COR-L47 (cell line): ENCODE measurements at places on chromosomes 16 and 17.

DNA sequence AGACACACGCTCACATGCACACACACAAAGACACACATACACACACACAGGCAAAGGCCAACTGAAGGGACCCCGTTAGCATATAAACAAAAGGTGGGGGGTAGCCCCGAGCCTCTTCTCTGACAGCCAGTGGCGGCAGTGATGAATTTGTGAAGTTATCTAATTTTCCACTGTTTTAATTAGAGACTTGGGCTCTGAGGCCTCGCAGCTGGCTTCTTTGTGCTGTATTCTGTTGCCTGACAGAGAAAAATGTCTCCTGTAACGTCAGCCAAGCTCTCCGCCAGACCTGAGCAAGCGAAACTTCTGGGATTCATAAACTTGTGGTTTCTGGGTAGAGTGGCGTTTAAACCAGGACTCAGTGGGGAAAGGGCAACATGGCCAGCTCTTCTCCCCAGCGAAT lies 113.9 kb upstream of the FOXF1 start:
- DNase-seq: no peak

- DNase-seq: no peak
Measured at GRCh38 chr17:55577687-55578086, 66.4 kb upstream of the SMIM36 start.

DNA sequence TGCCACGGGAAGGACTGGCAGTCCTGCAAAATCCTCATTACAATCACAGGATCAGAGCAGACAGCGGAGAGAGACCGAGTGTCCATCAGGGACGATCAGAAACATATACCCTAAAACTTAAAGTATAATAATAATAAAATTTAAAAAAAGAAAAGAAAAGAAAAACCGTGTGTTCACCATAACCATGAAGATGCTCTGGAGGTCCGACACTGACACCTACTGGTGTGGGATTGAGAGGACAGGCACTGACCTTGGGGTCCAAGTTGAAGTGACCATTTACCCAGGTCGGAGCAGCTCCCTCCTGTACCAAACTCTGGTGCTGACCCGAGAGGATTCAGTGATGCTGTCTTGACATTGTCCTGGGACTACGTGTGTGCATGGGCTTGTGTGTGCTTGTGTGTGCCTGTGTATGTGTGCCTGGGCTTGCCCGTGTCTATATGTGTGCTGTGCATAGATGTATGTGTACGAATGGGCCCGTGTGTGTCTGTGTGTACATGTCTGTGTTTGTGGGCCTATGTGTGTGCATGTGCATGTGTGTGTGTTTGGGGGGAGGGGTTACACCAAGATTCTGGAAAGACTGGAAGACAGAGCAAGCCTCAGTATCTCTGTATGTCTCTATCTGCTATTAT lies 10.0 kb upstream of the CD300LD start:
- no peak for DNase-seq

DNA sequence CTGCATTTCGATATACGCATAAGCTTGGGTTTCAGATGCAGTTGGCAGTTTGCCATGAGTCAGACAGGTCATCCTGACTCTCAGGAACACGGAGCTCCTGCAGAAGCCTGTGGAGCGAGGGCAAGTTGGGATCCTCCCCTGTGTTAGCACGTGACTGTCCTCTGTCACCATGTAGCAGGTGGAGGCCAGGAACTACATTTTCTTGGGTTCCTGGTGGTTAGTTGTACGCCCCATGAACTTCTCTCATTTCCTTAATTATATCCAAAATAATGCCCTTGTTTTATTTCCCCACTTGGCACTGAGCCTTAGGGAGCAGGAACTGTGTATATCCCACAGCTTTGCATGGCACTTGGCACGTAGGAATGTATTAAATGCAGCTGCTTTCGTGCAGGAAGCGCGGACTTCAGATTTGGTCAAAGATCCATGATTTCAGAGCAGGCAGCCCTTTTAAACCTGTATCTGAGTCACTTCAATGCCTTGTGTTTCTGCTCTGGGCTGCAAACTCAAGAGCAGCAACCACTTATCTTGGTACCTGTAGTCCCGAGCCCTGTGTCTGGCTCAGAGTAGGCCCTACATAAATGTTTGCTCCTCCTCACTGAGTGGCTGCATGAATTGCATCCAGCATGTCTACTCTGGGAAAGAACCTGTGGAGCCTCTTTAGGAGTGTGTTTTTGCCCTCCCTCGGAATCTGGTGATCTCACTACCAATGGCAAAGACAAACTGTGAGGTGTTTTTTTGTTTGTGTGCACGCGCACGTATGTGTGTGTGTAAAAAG lies 428.4 kb downstream of the MAF start:
- DNase-seq: peak; percentile 96

- no peak for DNase-seq
Measured at GRCh38 chr16:55773859-55774549, 58.9 kb downstream of the CES1 start.

GRCh38 chr16:66553223-66553622 lies 847 bp downstream of the CKLF start:
- DNase-seq: no peak

GRCh38 chr17:2797637-2798036 lies 1.4 kb downstream of the RAP1GAP2 start:
- DNase-seq: no peak

DNA sequence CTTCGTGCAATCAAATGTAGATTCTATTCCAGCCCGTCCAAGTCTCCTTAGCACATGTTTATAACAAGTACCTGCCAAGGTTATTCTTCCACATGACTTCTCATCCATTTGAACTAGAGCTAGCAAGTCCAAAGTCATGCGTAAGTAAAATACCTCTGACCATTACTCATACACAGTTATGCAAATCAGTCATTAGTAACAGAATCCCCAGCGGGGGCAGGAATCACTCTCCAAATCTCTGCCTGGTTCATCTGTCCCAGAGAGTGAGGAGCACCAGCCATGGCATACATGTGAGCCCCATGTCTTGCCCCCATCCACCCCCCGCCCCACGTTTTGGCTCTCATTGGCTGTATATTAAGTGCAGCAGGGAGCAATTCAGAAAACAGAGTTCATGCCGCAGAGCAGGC lies 27.7 kb downstream of the SRL start:
- no peak for DNase-seq

DNA sequence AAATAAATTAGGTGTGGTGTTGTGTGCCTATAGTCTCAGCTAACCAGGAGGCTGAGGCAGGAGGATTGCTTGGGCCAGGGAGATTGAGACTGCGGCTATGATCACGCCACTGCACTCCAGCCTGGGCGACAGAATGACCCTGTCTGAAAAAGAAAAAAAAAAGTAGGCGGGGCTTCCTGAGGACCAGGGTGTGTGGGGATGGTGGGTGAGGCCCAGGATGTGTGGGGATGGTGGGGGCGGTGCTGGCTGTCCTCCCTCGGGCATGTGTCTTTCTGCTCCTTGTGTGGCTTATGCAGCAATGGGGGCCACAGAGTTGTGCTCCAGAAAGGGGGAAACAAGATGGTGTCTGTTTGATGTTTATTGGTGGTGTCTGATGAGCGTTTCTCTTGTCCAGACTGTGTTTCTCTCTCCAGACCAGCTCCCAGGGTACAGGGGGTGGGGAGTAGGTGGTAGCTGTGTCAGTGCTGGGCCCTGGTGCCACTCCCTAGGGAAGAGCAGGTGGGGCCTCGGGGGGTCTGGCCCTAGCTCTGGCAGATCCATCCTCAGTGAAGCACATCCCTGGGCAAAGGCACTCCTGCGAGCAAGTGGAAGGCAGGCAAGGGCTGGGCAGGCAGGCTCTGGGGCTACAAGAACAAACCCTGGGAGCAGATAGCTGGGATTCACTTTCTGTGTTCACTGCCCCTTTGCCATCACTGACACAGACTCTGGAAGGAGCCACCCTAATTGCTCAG lies 2.3 kb downstream of the LCAT start:
- DNase-seq: no peak

- no peak for DNase-seq
Measured at GRCh38 chr16:69320740-69321073, 9.6 kb downstream of the VPS4A start.

DNA sequence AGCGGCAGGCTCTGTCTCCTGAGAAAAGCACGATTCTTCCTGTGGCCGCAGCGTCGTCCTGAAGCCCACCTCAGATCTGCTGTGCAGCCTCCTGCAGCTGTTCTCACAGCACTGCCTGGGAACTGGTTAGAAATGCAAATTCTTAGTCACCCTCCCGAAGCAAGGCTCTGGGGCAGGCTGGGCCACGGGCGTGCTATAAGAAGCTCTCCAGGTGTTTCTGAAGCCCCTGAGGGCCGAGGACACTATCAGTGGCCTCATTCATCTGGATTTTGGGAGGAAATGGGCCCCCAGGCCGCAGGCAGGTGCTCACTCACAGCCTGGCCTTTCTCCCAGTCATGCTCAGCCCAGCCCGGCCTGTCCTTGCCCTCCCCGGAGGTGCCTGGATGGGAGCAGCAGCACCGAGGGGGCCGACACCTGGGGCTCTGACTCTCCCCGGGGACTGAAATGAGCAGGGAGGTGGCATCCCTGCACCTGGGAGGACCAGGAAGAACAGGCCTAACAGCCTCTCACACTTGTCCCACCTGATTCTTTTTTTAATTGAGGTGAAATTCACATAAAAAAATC lies 10.4 kb upstream of the NLRC3 start:
- no peak for DNase-seq

GRCh38 chr17:8223356-8224126 lies 13.2 kb upstream of the AURKB start:
- peak; percentile 10 for DNase-seq

DNA sequence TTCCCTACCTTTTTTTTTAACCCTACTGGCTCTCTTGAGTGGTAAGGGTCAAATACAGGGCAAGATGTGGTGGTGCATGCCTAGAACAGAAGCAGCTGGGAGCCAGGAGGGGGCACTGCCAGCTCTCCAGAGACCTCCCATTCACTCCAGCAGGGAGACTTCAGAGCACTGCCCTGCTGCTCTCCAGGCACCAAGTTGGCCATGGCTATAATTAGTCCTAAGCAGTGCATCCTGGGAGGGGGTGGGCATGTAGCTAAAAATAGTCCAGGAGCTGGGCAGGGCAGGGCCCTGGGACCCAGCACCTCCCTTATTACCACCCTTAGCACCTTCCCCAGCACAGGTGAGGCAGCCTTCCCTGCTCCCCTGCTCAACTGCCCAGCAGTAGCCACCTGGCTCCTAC lies 3.5 kb downstream of the CORO6 start:
- no peak for DNase-seq

GRCh38 chr17:1554751-1555540 lies 7.6 kb downstream of the PITPNA start:
- no peak for DNase-seq

DNA sequence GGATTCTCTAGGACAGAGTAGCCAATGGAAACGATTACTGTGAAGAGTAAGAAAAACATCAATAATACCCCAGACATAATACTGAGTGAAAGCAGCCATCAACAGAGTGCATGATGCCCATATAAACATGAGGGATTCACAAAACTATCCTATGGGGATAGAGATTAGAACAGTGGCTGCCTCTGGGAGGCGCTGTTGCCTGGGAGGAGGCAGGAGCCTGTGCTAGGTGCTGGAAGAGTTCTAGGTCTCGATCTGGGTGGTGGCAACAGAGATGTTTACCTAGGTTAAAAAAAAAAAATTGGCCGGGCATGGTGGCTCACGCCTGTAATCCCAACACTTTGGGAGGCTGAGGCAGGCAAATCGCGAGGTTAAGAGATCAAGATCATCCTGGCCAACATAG lies 7.9 kb downstream of the FA2H start:
- no peak for DNase-seq

GRCh38 chr17:9520649-9521048 lies 55.0 kb downstream of the STX8 start:
- no peak for DNase-seq

DNA sequence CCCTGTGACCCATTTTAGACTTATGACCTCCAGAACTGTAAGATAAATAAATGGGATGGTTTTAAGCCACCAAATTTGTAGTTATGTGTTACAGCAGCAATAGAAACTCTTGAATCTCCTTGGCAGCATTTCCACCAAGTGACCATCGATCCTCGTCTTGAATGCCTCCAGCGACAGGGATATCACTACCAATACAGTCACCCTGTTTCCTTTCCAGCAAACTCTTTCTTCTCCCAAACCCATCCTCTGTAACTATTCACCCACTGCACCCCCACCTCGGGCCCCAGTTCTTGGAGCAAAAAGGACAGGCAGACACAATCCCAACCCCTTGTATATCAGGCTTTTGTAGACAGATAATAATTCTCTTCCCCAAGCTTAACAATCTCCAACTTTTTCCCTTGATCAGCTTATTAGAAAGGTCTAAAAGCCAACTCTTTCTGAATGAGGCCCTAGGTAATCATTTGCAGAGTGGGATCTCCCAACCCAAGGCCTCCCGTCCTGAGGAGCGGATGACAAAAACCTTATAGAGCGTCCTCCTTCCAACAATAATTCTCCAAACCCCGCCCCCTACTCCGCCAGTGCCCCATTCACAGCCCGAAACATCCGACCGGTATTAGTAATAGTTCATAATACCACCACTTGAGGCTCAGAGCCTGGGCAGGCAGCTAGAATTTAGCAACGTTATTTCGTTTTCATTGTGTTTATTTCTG lies 14.7 kb upstream of the PLLP start:
- DNase-seq: peak; percentile 61
